ENCODE measurements at places on chromosomes 16 and 17.

GRCh38 chr16:90035902-90036301, 16.6 kb upstream of the DBNDD1 start:
- DNase-seq = no peak

GRCh38 chr17:28467456-28468025, 5.9 kb upstream of the SLC13A2 start:
- no peak for DNase-seq

- no peak for DNase-seq
These were observed 44.0 kb downstream of the TUBD1 start for GRCh38 chr17:59848778-59849177.

DNA sequence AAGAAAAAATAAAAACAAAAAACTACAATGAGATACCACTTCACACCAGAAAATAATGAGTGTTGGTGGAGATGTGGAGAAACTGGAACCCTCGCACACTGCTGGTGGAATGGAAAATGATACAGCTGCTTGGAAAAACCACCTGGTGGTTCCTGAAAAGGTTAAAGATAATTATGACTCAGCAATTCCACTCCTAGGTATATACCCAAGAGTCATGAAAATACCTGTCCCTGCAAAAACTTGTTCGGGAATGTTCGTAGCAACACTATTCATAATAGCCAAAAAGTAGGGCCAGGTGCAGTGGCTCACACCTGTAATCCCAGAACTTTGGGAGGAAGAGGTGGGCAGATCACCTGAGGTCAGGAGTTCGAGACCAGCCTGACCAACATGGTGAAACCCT, 8.1 kb upstream of the ITGAE start:
- DNase-seq = no peak

- DNase-seq = no peak
These were observed 10.1 kb downstream of the KSR1 start for GRCh38 chr17:27466376-27466742.

- DNase-seq = no peak
These were observed 22.6 kb downstream of the CNTNAP1 start for GRCh38 chr17:42704837-42705494.
